GM12891 (cell line): ENCODE measurements at places on chromosomes 7 and 10.

GRCh38 chr10:121511943-121512342 is 86.3 kb downstream of the FGFR2 start:
- no peak for DNase-seq

GRCh38 chr7:107939573-107940489 is 48.8 kb downstream of the DLD start:
- DNase-seq: no peak

GRCh38 chr7:39624935-39625694 is 1.7 kb downstream of the RALA start:
- no peak for DNase-seq

GRCh38 chr10:130745251-130745650 is 566.3 kb downstream of the TCERG1L start:
- DNase-seq: no peak

GRCh38 chr7:128390871-128391565 is 18.8 kb downstream of the IMPDH1 start:
- no peak for DNase-seq
